Testis (tissue), 5 donors: ENCODE measurements at places on chromosomes 16 and 17.

DNA sequence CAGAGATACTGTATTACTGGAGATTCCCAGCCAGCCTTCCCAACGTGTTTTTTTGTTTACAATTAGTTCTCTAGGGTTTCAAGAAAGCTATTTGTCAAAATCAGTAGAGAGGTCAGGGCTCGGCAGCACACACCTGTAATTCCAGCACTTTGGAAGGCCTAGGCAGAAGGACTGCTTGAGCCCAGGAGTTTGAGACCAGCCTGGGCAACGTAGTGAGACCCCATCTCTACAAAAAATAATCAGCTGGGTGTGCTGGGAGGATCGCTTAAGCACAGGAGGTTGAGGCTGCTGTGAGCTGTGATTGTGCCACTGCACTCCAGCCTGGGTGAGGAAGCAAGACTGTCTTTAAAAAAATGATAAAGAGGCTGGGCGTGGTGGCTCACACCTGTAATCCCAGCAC, 19.4 kb downstream of the CBX1 start:
- no peaks in the 10 kb centered on the region for H3K27me3 ChIP-seq
- no peak for DNase-seq
- H3K27ac ChIP-seq: no peak overlapping the region
- no peak overlapping the region for H3K4me3 ChIP-seq

DNA sequence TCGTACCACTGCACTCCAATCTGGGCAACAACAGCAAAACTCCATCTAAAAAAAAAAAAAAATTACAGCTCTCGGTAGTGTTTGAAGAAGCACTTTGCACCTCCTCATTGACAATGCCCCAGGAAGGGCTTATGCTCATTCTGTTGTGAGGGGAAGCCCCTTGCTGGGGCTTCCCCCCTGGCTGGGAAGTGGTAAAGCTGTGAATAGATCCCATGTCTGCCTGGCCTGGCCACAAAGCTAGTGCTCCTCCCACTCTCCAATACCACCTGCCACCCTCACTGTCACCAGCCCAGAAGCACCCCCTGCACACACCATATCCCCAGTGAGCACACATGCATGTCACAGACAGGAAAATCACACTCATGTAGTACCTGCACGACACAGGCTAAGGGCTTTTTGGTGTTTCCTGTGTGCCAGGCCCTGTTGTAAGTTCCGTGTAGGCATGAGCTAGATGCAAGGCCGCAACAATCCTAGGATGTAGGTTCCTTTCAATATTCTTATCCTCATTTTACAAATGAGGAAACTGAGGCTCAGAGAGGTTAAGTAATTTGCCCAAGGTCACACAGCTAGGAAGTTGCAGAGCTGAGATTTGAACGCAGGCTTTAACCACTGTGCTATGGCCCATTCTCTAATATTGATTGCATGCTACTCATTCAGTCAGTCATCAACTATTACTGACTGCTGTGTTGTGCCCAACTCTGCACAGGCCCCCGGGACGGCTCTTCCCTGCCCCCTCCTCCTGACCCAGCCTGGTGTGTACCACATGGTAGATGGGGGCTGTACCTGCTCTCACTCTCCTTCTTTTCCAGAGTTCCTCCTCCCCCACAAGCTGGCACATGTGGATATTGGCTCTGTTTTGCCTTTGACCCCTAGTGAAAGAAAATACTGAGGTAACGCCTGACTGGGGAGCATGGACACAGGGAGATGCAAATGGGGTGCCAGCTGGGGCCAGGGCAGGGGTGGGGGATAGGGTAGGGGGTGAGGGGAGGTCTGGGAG, 11.9 kb upstream of the COL1A1 start:
- H3K4me1 ChIP-seq: peaks cover 31% of the 10 kb centered on the region
- no peak overlapping the region for H3K4me3 ChIP-seq
- no peak for DNase-seq
- H3K27me3 ChIP-seq: no peaks in the 10 kb centered on the region

DNA sequence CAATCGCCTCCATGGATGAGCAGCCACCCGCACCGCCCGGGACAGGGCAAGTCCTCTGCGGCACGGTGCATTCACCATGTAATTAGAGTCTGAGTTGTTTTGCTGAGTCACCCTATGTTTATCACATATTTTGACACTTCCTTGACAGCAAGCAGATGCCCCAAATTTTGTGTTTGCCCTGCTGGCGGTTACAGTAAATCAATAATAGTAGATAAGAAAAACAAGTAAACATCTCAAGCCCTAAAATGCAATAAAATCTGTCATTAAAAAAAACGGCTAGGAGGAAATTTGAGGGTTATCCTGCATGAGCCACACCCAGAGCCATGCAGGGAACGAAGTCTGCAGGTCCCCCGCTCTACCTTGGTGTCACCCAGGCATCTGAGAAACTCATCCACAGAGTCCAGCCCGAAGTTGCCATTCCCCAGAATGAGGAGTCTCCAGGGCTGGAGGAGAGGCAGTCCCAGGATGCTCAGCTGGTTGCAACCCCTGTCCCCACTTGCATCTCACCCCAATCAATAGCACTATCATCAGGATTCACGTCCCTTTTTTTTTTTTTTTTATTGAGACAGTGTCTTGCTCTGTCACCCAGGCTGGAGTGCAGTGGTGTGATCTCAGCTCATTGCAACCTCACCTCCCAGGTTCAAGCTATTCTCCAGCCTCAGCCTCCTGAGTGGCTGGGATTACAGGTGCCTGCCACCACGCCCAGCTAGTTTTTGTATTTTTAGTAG, 16.5 kb upstream of the ST6GALNAC1 start:
- H3K36me3 ChIP-seq: no peaks in the 10 kb centered on the region
- H3K4me1 ChIP-seq: no peaks in the 10 kb centered on the region
- no peak overlapping the region for H3K27ac ChIP-seq
- no peak overlapping the region for H3K4me3 ChIP-seq

GRCh38 chr17:7034955-7035590, 742 bp upstream of the SLC16A13 start:
- H3K4me3 ChIP-seq: peak overlapping the region; percentile 53
- peak overlapping the region; percentile 82 for H3K27ac ChIP-seq
- peaks cover 14% of the 10 kb centered on the region for H3K4me1 ChIP-seq
- DNase-seq: no peak
- H3K36me3 ChIP-seq: no peaks in the 10 kb centered on the region

DNA sequence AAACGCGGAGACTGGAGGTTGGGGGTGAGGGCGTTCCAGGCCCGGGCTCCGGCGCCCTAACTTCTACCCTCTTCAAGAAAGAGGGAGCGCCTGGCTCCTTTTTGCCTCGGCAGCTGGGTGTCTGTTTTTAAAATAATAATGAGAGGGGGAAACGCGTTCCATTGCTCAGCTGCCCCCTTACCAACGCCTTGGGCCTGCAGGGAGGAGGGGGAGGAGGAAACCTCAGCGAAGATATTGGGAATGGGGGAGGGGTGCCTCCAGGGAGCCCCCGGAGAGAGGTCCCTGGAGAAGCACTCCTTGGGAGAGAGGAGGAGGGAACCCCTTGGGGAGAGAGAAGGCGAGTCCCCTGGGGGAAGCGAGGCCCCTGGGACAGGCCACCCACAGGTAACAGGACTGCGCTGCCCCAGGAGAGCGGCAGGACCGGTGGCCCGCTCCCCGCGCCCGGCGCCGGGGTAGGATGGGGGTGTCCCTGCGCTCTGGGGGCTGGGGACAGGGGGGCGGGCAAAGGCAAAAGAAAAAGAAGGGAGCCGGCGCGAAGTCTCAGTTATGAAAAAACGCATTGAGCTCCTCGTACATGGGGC, 2.7 kb downstream of the NEUROD2 start:
- H3K4me1 ChIP-seq: peaks cover 6% of the 10 kb centered on the region
- no peak overlapping the region for H3K27ac ChIP-seq
- DNase-seq: no peak
- H3K4me3 ChIP-seq: no peak overlapping the region
- H3K27me3 ChIP-seq: peaks cover 5% of the 10 kb centered on the region
- no peaks in the 10 kb centered on the region for H3K36me3 ChIP-seq

GRCh38 chr17:76561799-76562268, 22.0 kb downstream of the PRCD start:
- H3K4me3 ChIP-seq: no peak overlapping the region
- no peaks in the 10 kb centered on the region for H3K27me3 ChIP-seq
- DNase-seq: no peak

DNA sequence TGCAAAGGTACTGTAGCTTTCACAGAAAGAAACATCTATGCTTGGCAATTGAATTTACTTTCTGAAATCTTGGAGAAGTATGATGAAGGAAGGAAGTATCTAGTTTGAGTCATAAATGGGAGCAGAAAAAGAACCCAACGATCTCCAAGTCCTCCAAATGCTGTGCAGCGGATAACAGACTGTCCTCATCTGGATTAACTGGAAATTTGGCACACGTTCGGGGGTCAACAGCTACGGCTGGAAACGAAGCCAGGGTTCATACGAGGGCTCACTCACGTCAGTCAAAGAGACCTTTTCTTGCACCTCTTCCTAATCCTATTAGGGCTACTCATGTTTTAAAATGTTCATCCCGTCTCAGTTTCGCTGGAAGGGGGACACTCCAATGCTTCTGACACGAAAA, 152.0 kb downstream of the ZFHX3 start:
- no peak overlapping the region for H3K27ac ChIP-seq
- no peaks in the 10 kb centered on the region for H3K36me3 ChIP-seq
- H3K27me3 ChIP-seq: no peaks in the 10 kb centered on the region
- no peak overlapping the region for H3K4me3 ChIP-seq
- H3K4me1 ChIP-seq: peaks cover 8% of the 10 kb centered on the region

DNA sequence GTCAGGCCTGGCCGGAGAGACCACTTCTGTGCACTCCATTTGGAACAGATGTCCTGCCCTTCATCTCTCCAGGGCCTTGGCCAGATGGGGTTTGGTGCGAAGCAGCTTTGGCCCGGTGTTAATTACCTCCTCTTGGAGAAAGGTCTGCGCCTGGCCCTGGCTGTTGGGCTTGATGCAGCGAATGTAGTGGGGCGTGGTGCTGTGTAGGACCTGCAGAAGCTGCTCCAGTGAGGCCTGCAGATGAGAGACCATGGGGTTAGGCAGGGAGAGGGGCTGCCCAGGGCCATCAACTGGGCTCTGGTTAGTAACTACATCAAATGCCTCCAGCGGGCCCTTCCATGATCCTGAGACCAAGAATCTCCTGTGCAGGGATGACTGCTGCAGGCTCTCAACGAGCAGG, 18.7 kb downstream of the ZNHIT3 start:
- H3K4me3 ChIP-seq: no peak overlapping the region
- H3K27ac ChIP-seq: no peak overlapping the region
- no peak for DNase-seq
- H3K27me3 ChIP-seq: no peaks in the 10 kb centered on the region
- H3K36me3 ChIP-seq: no peaks in the 10 kb centered on the region

- H3K36me3 ChIP-seq: no peaks in the 10 kb centered on the region
- no peaks in the 10 kb centered on the region for H3K27me3 ChIP-seq
- peaks cover 32% of the 10 kb centered on the region for H3K4me1 ChIP-seq
- no peak overlapping the region for H3K4me3 ChIP-seq
Observed at GRCh38 chr17:7577327-7578199, 1.9 kb upstream of the CD68 start.
